ENCODE measurements at places on chromosomes 2 and 18. TPM values are rescaled to one million over a fixed set of nuclear protein-coding genes. Genes with fewer than 3 reads are reported as not detected.

DNA sequence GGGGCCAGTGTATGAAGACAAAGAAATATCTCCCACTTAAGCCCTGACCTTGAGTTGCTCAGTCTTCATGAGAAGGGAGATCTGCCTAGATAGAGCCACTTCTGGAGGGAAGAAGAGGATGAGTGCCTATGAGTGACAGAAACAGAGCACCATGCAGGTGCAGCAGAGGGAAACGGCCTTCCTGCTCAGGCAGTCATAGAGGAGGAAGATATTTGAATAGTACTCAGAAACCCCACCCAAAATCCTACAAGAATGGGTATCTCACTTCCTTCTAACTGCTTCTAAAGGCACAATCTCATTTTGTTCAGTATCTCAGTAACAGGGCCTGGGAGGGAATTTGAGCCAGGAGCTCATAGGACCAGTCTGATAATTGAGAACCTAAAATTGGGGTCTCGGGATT lies 339.3 kb downstream of the ALK start:
- DNase-seq = no peak

DNA sequence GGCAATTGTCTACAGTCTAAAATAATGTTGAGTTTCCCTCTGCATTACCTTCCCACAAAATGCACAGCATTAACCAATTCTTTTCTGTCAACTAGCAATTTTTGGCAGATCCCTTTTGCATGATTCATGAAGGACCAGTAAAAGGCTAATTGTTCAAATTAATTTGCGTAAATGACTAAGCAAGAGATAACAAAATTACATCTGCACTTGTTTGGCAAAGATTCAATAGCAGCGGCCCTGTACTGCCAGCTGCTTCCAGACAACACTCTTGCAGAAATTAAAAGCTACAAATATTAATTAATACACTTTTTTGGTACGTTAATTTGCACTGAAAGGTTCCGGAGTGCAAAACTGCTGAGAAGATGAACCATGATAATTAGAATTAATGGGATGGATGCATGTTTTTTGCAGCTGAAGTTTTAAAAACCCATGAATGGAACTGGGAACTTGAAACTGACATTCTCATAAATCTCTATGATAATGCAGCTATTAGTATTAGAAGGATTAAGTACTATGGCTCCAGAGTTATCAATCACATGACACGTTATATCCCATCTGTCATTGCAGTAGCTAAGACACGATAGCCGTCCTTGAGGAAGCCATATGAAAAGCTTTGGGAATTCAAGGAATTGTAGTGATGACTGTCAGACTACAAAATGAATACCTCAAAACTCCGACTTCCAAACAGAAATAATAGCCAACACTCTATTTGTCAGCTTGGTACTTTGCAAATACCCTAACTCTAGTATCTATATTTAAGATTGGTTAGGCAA lies 1268.3 kb upstream of the ACVR2A start:
- no peak for DNase-seq

SH3BP4 gene
- total RNA-seq = 8.3 TPM

DNA sequence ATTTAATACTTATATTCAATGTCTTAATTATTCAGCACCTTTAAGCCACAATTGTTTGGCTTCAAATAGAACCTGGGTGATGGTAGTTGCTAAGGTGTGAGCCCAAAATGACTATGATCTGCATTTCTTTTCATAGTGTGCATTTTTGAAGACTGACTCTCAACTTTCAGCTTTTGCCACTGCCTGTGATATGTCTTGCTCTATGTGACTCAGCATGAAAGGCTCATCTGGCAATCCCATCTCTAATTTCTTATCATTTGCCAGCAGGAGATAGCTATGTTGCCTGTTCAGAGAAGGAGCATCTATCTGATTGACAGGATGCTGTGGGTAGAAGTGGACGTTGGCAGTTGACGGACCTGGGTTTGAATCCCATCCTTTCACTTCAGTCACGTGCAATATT lies 34.5 kb upstream of the CCDC93 start:
- DNase-seq = no peak

DNA sequence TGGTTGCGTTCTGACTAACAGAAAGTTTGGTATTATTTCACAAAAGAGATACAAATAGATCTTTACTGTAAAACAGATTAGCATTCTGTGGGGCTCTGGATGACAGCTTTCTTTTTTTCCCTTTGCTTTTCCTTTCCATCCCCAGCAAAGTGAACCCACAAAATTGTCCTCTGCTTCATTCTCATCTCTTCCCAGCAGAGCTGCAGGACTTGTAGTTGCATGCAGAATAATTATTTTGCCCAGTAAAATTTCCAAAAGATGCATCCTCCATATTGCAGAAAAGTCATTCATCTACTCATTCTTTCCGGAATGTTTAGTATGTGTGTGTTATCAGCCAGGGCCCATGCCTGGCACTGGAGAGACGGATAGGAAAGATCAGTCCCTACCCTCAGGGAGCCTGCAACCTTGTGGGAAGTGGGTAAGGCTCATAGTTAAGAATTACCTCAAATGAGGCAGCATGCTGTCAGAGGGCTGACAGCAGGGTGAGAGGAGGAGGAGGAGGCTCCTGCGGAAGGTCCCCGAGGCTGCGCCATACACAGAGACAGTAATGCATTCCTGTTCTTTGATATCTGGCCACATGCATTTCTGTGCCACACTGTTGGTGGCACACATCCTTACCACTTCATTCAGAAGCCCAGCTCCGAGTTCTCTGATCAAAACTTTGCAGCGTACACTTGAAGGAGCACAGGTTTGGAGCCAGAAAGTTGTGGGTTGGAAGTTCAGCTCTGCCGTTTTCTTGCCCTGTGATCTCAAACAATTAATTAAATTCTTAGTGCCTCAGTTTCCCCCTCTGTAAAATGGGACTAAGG lies 225.4 kb downstream of the MYCN start:
- no peak for DNase-seq

DNA sequence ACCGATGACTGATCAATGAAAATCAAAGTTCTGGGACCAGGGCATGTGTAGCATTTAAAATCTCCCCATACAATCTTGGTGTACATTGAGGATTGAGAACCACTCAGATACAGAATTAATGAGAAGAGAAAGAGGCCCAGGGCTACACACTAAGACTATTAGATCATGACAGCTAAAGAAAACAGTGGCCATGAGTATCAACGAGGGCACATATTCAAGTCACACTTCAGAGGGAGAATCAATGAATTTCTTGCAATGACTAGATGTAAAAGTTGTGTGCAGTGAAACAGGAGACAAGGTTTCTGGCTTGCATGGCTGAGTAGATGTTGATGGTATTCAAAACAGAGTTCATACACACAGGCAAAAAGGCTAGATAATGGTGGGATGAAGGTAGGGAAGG lies 29.1 kb downstream of the METTL8 start:
- no peak for DNase-seq

- no peak for DNase-seq
Measured at GRCh38 chr18:49368876-49369440, 91.5 kb downstream of the DYM start.

DNA sequence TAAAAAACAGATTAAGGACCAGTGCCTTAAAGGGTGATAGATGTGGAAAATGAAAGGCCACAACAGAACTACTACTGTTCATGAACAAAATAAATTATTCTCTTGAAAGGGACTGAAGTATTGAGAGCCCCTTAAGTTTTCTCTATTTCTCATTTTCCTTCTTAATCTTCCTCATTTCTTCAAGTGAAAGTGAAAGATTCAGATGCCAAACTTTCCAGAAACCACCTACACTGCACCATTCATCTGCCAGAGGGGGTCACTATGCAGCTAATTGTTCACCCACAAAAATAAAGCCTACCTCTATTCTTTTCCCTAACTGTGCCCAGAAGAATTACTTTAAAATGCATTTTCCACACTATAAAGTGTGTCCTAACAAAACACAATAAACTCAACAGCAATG lies 140.1 kb downstream of the NR4A2 start:
- no peak for DNase-seq

DNA sequence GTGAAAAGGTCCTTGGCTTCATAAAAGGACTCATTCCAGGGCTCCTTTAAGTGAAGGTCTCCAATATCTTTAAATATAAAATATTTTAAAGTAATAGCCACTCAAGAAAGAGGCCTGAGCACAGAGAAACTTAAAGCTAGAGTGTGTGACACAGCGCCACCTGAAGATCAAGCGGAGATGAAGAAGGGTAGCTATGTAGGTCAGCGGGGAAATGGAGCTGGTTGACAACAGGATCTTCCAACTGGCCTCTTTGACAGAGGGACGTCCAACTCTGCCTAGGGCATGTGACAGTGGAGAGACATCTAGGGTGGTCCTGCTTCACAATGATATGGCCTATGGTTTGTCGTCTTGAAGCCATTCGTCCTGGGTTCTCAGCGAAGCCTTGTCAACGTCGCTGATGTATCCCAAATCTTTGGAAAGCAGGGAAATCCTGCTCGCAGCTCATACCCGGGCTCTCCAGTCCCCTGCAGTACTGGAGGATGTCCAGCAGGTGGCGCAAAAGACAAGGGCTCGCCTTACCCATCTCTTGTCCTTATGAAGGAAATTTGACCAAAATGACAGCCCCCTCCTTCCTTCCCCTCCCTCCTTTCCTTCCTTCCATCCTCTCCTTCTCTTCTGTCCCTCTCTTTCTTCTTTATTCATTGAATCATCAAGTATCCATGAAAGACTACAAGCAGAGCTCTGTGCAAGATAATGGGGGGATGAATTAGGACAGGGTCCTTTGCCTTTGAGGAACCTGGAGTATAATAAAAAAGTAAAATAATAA lies 59.6 kb downstream of the LONRF2 start:
- peak; percentile 67 for DNase-seq

GRCh38 chr2:88733155-88733902 lies 41.9 kb downstream of the RPIA start:
- DNase-seq = no peak

- DNase-seq = no peak
Measured at GRCh38 chr2:215693193-215693998, 257.5 kb upstream of the FN1 start.

FHOD3 gene
- total RNA-seq = 474 TPM

RTP5 gene
- total RNA-seq = not detected

DNA sequence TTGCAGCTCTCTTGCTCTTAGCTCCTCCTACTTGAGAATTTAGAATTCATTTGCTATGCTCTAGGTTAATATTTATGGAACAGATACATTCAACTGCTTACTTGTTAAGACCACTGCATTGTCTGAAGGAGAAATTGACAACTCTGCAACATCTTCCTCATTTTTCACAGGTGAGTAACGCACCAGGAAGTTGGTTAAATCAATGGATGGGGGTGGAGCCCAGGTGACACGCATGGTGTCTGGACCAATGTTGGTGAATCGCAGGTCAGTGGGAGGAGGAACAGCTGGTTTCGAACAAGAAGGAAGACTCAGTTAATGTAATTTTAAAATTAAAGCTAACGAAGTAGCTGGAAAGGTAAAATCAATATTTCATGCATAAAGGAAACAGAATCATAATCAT lies 44.3 kb downstream of the FN1 start:
- DNase-seq = no peak

DNA sequence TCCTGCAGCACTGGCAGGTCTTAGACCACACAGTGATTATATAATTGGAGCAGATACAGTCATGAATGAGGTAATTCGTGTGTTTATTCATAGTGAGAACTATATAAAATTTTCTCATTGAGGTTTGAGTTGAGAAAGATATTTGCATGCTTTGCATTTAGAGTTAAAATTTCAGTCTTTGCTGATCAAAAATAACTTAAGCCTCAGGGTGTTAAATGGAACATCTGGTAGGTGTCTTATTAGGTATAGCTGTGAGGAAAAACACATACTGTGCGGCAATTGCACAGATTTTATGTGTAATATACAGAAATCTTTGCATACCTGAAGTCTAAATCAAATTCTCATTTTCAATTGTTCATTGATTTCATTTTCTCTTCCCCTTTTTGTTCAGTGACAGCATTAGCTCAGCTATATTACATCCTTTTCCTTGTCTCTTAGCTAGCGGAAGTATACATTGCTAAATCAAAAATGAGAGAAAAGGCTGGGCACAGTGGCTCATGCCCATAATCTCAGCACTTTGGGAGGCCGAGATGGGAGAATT lies 21.2 kb downstream of the GORASP2 start:
- no peak for DNase-seq

DNA sequence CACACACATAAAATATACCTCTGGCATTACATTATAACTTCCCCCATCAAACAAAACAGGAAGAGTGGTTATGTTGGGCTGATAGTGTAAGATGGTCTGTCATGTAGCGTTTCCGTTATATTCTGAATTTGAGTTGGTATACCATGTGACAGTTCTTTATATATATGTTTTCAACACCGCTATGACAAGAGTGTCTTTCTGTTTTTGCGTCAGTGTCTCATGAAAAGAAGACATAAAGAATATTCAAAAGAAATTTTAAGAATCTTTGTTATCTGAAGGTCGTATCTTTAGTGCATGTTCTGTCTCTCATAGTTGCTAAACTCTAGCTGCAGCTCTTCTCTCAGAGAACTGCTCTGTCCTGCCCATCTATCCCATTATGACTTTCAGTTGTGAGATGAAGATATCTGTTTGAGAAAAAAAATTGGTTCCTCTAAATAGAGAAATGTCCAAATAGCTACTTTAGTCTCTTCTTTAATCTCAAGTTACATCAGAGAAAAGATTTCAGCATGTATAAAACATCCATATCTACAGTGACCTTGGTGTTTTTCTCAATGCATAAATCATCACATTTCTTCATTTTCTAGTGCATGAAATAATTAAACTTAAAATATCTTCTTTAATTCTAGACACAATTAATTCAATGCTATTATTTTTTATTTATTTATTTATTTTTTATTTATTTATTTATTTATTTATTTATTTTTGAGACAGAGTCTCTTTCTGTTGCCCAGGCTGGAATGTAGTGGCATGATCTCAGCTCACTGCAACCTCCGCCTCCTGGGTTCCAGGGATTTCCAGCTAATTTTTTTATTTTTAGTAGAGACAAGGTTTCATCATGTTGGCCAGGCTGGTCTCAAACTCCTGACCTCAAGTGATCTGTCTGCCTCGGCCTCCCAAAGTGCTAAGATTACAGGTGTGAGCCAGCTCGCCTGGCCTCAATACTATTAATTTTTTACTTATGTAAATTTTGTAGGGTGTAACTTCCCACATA lies 24.3 kb upstream of the PSME4 start:
- DNase-seq = no peak

GRCh38 chr2:117232305-117232704 lies 582.2 kb upstream of the DDX18 start:
- no peak for DNase-seq

USP37 gene
- 8.5 TPM for total RNA-seq

GRCh38 chr18:69383186-69383585 lies 17.5 kb upstream of the DOK6 start:
- no peak for DNase-seq

Measured in heart right ventricle (tissue), 16 donors.